ENCODE measurements at places on chromosomes 4 and X.

DNA sequence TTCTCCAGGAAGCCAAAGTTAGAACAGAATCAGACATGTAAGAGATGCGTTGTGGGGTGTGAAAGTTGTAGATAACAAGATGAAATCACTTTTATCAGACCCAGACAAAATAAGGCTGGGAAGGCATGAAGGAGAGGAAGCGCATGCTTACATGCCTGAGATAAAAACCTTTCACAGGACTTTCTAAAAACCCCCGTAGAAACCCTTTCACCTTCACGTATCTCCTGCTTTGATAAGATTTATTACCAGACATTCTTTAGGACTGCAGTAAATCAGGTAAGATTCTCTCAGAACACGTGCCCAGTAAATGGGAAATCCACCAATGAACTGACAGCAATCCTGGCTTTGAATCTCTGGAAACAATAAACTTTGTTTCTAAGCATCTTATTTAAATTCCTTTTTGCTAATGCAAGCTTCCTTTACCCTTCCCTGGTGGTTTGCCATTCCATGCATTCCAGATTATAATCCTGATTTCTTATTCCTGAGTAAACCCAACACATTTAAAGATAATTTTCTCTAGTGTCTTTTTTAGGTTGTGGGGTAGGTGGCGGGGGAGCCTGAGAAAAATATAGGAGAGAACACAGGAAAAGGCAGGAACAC is 254.6 kb upstream of the LDB2 start:
- no peak for DNase-seq

DNA sequence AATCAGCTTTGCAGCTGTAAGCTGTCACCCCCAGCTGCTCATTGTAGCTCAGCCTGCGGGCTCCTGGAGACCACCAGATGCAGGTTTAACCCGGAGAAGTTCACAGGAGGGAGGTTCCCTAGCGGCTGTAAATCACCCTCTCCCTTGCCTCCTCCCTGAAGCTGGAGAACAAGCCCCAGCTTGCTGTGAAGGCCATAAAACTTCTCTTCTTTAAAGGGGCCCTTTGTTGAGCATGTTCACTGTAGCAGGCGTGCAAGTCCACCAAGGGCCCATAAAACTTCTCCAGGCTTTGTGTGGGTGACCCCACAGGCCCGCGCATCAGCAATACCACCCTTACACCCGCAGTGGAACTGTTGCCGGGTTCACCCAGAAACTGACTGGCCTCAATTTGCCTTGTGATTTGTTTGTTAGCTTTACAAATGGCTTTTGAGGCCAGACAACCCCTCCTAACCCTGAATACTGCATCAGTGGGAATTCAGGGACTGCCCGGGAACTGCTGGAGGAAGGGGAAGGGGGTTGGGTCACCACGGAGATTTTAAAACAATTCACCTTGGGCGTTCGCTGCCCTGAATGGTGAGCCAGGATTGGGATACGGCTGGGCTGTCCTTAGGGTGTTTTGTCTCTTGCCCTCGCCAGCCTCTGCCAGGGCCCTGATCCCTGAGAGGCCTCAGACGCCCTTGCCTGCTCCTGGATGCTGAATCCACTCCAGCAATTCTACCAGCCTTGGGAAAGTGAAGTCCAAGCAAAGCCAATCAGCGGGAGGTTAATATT is 49.5 kb upstream of the ATP6AP2 start:
- DNase-seq: no peak

GRCh38 chr4:42331914-42332368 is 65.3 kb upstream of the SHISA3 start:
- DNase-seq: no peak

GRCh38 chrX:110003167-110004156 is 548 bp downstream of the TMEM164 start:
- DNase-seq: peak; percentile 13

DNA sequence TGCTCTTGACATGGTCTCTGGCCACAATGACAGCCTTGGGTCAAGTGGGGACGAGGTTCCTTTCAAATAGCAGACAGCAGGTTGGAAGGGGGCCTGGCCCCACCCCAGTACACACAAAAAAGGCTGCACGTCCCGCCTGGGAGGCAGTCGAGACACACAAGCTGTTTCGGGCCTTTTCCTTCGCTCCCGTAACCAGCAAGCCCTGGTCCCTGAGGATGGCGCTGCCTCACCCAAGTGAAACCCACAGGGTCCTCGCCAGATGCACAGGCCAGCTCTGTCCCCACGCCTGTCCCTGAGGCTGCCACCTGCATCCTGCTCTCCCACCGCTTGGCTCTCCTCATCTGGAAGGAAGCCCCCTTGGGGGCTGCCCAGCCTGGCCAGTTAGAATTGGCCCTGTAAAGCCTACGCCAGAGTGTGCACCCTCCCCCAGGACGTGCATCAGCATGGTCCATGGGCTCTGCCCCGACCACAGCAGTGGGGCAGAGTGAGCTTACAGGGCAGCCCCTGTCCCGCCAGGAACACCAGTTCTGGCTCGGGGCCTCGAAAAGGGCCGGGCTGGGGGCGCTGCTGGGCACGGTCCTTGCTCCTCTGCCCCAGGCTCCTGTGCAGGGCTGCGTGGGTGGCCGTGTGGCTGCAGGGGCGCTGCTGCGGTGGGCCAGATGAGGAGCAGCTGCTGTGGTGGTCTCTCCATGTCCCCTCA is 2.0 kb downstream of the CPLX1 start:
- DNase-seq: no peak

GRCh38 chr4:123701131-123701575 is 304.6 kb downstream of the SPRY1 start:
- DNase-seq: no peak

- no peak for DNase-seq
Observed at GRCh38 chr4:109040441-109040840, 262.0 kb downstream of the COL25A1 start.

DNA sequence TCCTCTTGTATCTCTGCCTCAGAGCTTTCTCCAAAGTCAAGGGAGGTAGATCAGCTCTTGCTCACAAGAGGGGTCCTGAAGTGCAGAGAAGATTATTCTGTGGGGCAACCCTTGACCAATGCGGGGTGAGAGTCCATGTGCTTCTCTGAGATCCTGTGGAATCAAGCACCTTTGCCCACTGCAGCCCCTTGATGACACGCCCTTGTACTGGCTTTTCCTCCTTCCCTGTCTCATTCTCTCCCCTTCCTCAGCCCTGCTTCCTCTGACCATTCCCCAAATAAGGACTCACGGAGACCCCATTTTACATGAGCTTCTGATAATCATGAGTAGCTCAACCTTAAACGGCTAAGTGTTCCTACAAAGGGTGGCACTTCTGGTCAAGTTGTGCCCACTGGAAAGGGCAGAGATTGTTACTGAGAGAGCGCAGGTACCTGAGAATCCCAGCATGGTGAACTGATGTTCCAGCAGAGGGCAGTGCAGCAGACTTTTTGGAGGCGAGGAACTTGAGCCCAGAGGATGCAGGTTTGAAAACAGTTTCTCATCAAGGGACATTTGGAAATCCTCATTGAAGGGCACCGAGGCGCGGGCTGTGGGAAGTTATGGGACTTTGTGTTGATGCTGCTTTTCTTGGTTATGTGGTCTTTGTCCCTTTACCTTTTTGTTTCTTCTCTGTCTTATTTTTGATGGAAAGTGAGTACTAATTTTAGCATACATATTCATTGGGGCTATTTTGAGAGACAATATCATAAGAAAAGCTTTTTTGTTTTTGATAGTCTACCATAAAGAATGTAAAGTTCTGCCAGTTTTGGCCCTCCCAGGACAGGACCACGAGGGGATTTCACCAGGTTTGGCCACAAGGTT is 201.3 kb downstream of the RBM46 start:
- peak; percentile 58 for DNase-seq

DNA sequence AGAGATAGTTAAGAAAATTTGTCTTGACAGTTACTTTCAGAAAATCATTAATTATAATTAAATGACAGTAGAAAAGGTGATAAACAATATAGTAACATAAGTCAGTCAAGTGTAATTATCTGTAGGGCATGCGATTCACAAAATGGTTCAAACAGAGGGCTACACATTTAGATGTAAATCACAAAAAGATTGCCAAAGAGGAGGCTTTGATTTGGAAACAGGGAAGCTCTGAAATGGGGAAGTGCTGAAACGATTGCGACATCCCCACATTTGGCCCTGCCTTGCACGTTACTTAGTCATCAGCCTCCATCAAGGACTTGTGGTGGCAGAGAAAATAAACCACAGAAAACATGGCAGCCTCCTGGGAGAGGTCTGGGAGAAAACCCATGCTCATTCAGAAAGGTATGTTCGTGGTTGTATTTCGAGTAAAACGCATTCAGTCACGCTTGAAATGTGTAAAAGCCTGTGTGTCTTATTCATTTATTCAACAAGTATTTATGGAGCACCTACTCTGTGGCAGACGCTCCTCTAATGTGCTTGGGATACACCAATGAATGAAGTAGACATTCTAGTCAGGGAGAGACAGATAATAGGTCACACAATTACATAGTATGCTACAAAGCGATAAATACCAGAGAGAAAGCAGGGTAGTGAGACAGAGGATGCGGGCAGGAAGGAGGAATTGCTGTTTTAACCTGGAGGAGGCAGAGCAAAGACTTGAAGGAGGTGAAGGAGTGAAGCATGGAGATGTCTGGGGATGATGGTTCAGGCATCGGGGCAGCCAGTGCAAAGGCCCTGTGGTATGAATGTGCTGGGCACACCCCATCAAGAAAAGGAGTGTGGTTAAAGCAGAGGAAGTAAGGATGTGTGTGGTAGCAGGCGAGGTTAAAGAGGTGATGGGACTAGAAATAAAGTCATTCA is 7.8 kb downstream of the RBM47 start:
- DNase-seq: peak; percentile 44

DNA sequence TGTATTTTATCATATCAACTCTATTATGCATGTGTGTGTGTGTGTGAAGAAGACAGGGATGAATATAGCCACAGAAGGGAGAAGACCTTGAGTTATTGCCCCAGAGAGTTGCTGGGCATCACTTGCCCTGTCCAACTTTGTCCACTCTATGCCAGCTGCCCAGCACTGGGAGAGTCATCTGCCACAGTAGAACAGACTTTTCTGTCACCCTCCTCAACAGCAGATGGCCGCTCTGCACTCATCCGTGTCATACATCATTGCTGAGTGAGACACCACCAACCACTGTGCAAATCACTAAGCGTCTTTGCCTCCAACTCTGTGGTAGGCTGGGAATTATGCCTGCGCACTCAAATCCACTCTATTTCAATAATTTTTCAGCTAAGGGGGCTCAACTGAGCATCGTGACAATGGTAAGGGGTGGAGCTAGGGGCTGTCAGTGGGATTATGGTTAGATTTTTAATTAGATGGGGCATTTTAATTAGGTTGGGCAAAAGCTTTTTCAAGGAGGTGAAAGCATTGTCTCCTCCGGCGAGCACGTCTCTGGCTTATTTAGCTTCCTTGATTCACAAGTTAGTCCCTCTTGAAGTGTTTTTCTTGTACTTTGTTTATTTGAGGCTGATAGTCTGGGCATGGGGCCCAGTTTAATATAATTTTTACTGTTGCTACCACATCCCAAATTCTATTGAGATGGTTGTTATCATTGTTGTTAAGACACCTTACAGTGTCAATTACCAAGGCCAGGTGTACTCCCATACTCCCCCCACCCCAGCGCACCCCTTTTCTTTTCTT is 100.1 kb upstream of the KLF3 start:
- DNase-seq: no peak

- DNase-seq: no peak
Observed at GRCh38 chr4:16159286-16159685, 67.0 kb downstream of the TAPT1 start.

- DNase-seq: peak; percentile 80
Observed at GRCh38 chrX:13092455-13092941, 48.1 kb upstream of the FAM9C start.

- DNase-seq: no peak
Observed at GRCh38 chrX:115452251-115452650, 108.7 kb upstream of the PLS3 start.
